ENCODE measurements at places on chromosomes 2 and 18.

DNA sequence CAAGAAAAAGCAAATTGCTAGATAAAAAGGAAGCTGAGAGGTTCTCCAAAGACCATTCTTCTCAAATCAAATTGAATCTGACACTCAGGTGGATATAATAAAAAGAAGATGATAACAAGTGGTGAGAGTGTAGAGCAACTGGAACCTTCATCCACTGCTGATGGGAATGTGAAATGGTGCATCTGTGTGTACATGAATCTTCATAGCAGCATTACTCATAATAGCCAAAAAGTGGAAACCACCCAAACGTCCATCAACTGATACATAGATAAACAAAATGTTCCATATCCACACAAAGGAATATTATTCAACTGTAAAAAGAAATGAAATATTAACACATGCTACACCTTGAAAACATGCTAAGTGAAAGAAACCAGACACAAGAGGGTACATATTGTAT is 357.2 kb upstream of the EPHA4 start:
- no peak for DNase-seq

- DNase-seq, result no peak
These were observed 221.8 kb downstream of the FHOD3 start for GRCh38 chr18:36519358-36519757.

GRCh38 chr2:199467066-199467822 is 9.5 kb upstream of the SATB2 start:
- DNase-seq, result no peak

DNA sequence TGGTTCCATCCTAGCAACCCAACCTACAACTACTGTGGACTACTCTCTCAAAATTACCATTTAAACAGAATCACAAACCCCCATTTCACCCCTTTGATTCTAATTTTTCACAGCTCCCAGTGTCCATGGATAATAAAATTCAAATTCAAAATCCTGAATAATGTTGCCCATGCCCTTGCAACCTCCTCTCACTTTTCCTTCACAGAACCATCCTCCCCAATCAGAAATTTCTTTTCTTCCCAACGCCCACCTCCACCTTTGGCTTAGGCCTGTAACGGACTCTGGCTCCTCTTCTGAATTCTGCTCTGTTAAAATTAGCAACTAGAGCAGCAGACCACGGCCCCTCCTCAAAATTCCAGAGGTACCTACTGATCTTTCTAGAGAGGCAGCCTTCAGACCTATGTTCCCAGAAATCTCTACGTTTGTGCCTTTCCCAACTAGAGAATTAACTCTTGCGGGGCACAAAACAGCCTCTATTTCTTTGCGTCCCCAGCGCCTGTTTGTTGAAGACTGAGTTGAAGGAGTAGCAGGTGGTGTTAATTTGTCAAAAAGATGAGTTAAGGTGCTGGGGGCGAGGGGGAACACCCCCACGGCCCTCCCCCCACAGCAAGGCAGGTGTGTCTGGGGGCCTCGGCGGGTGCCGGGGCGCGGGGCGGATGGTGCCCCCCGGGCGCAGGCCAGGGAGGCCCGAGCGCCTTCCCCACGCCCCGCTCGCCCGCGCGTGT is 428 bp upstream of the MAP3K20 start:
- no peak for DNase-seq

DNA sequence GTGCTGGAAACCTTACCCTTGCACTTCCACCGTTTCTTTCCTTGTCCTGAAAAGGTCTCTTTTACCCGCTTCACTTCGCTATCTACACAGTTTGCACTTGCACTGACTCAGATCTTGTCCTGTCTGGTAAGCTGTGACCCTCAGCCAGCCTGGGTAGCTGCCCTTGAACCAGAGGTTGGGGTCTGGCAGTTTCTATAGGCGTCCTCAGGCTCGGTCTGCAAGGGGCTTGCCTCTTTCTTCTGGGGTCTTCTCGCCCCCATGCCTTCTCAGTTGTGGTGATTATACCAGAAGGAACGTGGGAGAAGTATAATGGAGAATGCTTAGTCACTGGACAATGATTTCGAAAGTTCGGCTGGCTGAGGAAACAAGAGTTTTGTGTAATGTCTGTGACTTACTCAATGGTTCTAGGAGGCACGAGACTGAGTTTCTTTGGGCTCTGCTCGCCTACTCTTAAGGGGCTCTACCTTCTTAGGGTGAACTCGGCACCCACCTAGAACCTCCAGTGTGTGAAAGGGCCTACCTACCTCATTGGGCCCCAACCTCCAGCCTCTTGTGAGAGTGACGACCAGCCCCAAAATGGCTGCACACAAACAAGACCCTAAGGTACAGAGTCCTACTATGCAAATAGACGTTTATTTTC is 6.9 kb upstream of the STAT1 start:
- no peak for DNase-seq

DNA sequence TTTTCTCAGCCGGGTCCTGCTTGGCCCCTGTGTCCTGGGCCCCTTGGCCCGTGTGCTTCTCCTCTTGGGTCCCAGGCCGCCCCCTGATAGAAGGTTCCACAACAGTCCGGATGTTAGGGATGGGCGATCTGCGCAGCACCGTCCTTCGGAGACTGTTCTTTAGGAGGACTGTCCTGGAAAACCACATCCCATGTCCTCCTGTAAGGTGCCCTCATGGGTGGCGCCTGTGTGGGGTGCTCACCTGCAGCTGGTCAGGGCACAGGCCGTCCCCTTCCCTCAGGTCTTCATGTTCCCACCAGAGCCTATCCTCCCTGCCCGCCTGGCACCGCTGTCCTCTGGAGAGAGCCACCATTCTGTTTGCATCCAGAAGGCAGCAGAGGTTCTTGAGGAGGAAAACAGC is 50.0 kb downstream of the CTDP1 start:
- no peak for DNase-seq

GRCh38 chr18:47680488-47680887 is 250.0 kb downstream of the SMAD2 start:
- DNase-seq, result no peak

Data from mesothelial cell of epicardium (in vitro differentiated cells).